ENCODE measurements at places on chromosomes 11 and 22. TPM values are rescaled to one million over a fixed set of nuclear protein-coding genes. Genes with fewer than 3 reads are reported as not detected.

DNA sequence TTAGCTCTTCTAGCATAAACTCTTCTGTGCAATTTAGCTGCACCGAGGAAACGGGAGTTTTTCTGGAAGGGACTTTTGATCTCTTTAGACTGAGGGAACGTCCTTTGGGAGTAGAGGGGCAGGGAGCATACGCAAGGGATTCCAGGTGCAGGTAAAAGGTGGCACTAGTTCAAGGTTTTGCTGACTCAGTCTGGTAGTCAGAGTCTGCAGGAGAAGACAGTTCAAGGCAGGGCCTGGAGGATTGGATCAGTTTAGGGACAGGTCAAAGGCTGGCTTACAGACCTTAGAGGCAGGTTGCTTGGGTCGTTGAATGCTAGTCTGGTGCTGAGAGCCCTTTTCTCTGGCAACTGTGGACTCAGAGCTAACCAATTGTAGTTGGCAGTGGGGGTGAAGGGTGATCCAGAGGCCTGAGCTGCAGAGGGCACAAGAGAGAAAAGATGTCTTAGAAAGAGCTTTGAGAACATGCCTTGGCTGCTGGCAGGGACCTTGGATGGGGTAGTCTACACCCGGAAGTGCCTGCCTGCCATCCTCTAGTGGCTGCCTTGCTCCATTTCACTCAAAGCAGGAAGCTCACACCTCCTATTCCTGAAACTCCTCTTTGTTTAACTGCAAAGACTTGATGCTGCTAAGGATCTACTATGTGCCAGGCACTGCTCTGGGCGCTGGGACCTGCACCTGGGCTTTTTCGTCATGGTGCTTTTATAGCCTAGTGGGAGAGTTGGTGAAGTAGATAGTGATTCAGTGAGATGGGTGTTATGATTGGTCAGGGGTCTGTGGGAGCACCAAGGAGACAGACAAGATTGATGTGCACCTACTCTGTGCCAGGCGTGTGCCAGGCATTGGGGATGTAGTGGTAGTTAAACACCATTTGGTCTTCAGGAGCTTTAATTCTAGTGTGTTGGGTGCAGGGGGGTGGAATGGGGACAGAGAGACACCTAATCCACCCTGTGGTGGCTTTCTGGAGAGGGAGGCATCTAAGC, 17.1 kb downstream of the MIAT start:
- DNase-seq = no peak

GRCh38 chr11:70429724-70430521, 31.6 kb downstream of the CTTN start:
- DNase-seq = no peak

- DNase-seq = no peak
These were observed 16.5 kb downstream of the ZBTB16 start for GRCh38 chr11:114075891-114076441.

GRCh38 chr22:38944653-38945052, 12.8 kb upstream of the APOBEC3A start:
- DNase-seq = no peak

OR8A1 gene
- total RNA-seq = not detected

GGT5 gene
- total RNA-seq = not detected

PRR5 gene
- total RNA-seq = 51.8 TPM

Measured in T-helper 17 cell (primary cell).